ENCODE measurements at places on chromosomes 7 and 10.
A peak's percentile ranks its signal among the peaks of the same experiment; 100 is the strongest.

- no peak overlapping the region for H3K4me3 ChIP-seq
- H3K4me1 ChIP-seq, result peaks cover 43% of the 10 kb centered on the region
- H3K27ac ChIP-seq, result no peak overlapping the region
These were observed 24.0 kb downstream of the KCNMA1 start for GRCh38 chr10:77613476-77614130.

GRCh38 chr7:112336936-112337576 lies 113.2 kb upstream of the IFRD1 start:
- no peaks in the 10 kb centered on the region for H3K27me3 ChIP-seq
- H3K36me3 ChIP-seq, result peaks cover 26% of the 10 kb centered on the region
- no peak overlapping the region for H3K4me3 ChIP-seq

GRCh38 chr10:50931948-50932431 lies 46.6 kb upstream of the A1CF start:
- H3K27me3 ChIP-seq, result peaks cover 7% of the 10 kb centered on the region
- H3K4me1 ChIP-seq, result no peaks in the 10 kb centered on the region
- no peak overlapping the region for H3K27ac ChIP-seq
- no peaks in the 10 kb centered on the region for H3K36me3 ChIP-seq
- no peak overlapping the region for H3K4me3 ChIP-seq

DNA sequence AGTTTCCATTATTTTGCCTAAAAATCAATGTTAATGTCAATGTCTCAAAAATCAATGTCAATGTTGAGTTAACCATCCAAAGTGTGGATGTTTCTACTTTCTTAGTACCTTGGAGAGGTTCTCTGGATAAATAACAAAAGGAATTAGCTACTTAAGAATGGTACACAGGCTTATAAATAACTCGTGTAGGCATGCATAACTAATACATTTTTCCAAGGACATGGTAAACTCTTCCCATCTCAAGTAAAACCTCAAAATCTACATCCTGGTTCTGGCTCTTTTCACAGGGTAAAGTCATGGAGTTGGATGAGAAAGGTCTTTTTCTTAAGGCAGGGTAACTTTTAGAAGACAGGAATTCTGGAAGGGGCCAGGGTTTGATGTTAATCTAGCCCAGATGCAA lies 59.9 kb downstream of the CAV1 start:
- H3K27ac ChIP-seq, result no peak overlapping the region
- no peak for DNase-seq
- H3K27me3 ChIP-seq, result peaks cover 9% of the 10 kb centered on the region
- peaks cover 11% of the 10 kb centered on the region for H3K4me1 ChIP-seq
- H3K36me3 ChIP-seq, result no peaks in the 10 kb centered on the region

DNA sequence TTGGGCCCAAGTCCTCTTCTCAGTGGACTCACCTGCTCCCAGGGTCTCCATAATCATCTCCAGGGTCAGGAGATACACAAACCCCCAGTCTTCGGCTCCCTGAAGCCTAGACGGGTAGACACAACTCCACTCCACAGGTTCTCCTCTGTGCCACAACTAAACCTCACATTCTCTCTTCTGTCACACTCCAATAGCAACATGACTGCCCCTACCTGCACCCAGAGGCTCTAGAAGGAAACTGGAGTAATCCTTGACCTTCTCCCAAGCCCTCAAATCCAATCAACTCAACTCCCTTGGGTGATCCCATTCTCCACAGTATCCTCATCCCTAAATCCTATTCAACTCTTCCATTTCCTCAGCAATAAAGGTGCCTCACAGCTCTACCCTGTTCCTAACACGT lies 16.2 kb downstream of the HNRNPF start:
- H3K27me3 ChIP-seq, result no peaks in the 10 kb centered on the region
- H3K36me3 ChIP-seq, result peaks cover 48% of the 10 kb centered on the region
- no peak for DNase-seq
- no peak overlapping the region for H3K4me3 ChIP-seq
- H3K27ac ChIP-seq, result peak overlapping the region; percentile 90

GRCh38 chr10:3484306-3485056 lies 300.5 kb downstream of the KLF6 start:
- H3K4me3 ChIP-seq, result peak overlapping the region; percentile 41
- peak overlapping the region; percentile 94 for H3K27ac ChIP-seq
- H3K4me1 ChIP-seq, result peaks cover 61% of the 10 kb centered on the region
- H3K36me3 ChIP-seq, result no peaks in the 10 kb centered on the region
- no peak for DNase-seq

DNA sequence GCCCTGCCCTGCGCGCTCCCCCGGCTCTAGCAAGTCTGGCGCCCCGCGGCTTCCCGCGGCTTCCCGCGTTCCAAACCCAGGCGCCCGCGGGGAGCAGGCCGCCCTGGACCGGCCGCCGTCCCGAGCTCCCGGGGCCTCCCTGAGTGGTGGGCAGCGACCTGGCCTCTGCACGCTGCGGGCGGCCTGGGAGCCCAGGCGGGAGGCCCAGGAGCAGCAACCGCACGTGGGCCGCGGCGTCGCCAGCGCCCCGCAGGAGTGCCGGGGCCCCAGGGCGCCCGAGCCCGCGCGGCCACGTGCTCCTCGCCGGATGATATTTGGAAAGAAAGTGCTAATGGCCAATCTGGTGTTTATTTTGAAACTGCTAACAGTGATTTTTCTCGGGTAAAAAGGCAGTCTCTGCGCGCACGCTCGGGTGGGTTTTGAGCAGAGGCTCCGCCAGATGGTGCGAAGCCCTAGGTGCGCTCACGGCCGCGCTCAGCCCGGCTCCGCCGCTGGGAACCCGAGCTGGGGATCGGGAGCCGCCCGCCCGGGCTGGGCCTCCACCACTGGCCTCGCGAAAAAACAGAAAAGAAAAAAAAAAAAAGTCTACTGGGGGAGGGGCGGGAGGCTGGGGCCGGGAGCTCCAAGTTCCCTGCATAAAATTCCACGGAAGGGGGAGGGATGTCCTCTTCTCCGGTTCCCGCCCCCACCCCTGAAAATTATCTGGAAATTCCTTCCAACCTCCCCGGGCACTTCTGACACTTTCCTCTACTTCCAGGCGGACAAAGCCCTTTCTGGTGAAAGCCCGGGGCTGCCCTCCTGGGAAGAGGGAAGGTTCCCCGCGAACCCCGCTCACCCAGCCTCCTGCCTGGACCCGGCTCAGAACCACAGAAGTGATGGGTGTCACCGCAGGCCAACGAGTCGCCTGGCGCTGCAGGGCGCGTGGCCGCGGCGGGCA lies 4.3 kb downstream of the EBF3 start:
- DNase-seq, result peak; percentile 39
- H3K27ac ChIP-seq, result no peak overlapping the region
- peaks cover 89% of the 10 kb centered on the region for H3K27me3 ChIP-seq
- H3K36me3 ChIP-seq, result no peaks in the 10 kb centered on the region

GRCh38 chr7:235576-236395 lies 43.4 kb downstream of the FAM20C start:
- H3K27me3 ChIP-seq, result no peaks in the 10 kb centered on the region
- no peaks in the 10 kb centered on the region for H3K36me3 ChIP-seq
- no peak overlapping the region for H3K4me3 ChIP-seq
- DNase-seq, result no peak
- no peak overlapping the region for H3K27ac ChIP-seq

DNA sequence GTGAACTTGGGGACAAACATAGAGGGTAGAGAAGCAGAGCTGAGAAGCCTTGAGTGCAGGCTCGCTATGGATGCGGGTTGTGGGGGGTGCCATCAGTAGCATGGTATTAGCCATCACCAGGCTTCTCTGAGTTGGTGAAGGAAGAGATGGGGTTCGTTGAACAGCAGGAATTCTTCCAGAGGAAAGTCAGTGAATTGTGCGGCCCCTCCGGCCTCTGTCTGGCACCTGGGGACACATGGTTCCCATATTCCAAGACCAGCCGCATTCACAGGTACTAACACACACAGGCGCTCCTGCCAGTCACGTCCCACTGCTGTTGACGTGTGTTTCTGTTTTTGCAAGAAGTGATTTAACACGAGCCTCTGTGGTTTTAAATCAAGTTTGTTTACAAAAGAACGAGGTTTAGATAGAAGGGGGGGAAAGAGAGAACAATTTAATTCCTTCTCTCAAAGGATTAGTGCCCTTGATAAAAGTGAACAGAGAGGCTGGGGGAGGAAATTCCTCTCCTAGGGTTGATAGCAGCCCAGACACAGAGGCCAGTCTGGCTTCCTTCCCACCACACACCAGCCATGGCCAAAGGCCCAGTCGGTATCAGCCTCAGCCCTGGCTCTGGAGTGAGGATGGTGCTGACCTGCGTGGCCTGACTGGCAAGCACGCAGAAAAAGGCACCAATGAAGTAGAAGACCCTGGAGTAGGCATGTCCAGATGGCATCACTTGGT lies 252.6 kb upstream of the IGFBP3 start:
- H3K4me1 ChIP-seq, result peaks cover 26% of the 10 kb centered on the region
- no peaks in the 10 kb centered on the region for H3K36me3 ChIP-seq
- H3K27me3 ChIP-seq, result peaks cover 16% of the 10 kb centered on the region
- DNase-seq, result peak; percentile 25

GRCh38 chr10:118968060-118968459 lies 61.5 kb upstream of the NANOS1 start:
- peaks cover 50% of the 10 kb centered on the region for H3K4me1 ChIP-seq
- no peak overlapping the region for H3K4me3 ChIP-seq
- no peak overlapping the region for H3K27ac ChIP-seq
- DNase-seq, result no peak

GRCh38 chr7:1274121-1274875 lies 41.6 kb downstream of the UNCX start:
- H3K27ac ChIP-seq, result no peak overlapping the region
- H3K36me3 ChIP-seq, result peaks cover 11% of the 10 kb centered on the region
- H3K27me3 ChIP-seq, result peaks cover 12% of the 10 kb centered on the region
- H3K4me3 ChIP-seq, result no peak overlapping the region
- DNase-seq, result no peak

DNA sequence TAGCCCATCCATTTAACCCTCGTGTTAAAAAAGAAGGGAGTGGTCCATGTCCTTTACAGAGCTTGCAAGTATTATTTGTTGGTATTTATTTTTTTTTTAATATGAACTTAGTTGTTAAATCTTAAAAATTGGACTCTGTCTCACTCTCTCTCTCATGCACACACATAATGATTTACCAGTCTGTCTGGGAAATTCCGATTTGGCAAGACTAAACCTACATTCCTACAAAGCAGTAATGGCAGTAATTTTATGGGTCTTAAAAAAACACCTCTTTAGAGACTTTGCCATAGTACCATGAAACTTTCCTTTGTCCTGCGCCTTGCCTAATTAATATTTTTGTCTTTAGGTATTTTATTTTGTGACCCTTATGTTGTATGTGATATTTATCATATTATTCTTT lies 239.5 kb upstream of the PPP1R3A start:
- H3K4me1 ChIP-seq, result peaks cover 10% of the 10 kb centered on the region
- DNase-seq, result no peak
- no peaks in the 10 kb centered on the region for H3K36me3 ChIP-seq
- H3K27ac ChIP-seq, result no peak overlapping the region
- H3K27me3 ChIP-seq, result no peaks in the 10 kb centered on the region
- H3K4me3 ChIP-seq, result no peak overlapping the region

DNA sequence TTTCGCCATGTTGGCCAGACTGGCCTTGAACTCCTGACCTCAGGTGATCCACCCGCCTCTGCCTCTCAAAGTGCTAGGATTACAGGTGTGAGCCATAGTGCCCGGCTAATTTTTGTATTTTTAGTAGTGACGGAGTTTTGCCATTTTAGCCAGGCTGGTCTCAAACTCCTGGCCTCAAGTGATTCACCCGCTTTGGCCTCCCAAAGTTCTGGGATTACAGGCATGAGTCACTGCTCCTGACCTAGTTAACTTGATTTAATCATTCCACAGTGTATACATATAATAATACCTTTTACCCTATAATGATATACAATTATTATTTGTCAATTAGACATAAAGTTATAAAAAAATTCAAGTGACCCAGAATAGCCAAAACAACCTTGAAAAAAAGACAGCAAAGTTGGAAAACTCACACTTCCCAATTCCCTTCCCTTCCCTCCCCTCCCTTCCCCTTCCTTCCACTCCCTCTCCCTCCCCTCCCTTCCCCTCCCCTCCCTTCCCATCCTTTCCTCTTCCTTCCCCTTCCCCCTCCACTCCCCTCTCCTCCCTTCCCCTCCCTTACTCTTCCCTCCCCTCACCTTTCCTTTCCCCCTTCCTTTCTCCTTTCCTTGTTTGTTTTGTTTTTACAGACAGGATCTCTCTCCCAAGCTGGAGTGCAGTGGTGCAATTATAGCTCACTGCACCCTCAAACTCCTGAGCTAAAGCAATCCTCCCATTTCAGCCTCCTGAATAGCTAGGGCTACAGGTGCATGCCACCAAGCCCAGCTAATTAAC lies 14.8 kb upstream of the ZMIZ2 start:
- no peaks in the 10 kb centered on the region for H3K36me3 ChIP-seq
- H3K4me3 ChIP-seq, result no peak overlapping the region
- DNase-seq, result no peak
- H3K27me3 ChIP-seq, result peaks cover 8% of the 10 kb centered on the region

DNA sequence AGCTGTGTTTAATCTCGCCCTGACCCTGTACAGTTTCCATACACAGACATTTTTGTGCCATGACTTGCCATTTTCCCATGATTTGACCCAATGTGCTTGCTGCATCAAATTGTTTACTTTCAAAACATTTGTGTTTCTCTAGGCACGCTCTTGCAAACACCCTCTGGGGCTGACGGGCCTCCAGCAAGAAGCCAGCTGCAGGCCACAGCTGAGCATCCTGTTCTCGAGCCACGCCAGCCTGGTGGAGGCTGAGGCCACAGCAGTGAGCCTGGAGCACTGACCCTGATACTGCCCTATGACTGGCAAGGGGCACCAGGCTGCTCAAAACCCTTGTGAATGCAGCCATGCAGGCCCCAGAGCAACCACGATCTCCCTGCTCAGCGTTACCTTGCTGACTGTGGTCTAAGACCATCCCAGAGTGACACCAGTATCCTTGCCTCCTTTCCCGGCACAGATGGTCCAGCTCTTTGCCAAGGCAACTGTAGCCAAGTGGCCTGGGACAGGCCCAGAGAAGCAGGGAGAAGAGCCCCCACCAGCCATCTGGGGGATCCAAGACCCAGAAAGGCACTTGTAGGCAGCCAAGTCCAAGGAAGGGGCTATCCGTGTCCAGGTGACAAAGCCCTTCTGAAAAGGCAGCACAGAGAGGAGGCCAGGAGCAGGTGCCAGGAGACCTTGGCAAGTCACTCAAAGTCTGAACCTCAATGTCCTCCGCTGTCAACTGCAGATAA lies 78.5 kb downstream of the OAT start:
- H3K36me3 ChIP-seq, result peaks cover 11% of the 10 kb centered on the region
- H3K4me3 ChIP-seq, result no peak overlapping the region
- H3K27ac ChIP-seq, result no peak overlapping the region

GRCh38 chr10:75395066-75395931 lies 6.3 kb downstream of the ZNF503 start:
- peaks cover 36% of the 10 kb centered on the region for H3K4me1 ChIP-seq
- DNase-seq, result peak; percentile 88
- peak overlapping the region; percentile 88 for H3K27ac ChIP-seq
- peaks cover 63% of the 10 kb centered on the region for H3K36me3 ChIP-seq

DNA sequence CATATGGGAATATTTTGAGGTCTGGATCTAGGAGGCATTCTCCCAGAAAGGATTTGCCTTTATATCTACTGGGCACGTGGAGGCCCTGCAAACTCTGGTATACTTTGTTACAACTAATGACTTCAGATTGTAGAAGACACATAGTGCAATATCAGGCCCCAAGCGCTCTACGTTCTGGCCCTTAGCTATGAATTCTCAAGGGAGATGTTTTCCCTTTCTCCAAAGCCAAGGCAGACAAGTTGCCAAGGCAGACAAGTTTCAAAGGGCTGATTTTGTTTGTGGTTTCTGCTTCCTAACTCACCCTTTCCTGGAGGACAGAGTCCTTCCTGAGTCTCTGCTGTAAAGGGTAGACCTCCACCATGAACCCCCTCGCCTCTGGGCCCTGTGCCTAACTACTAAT lies 99.4 kb upstream of the CTTNBP2 start:
- no peak overlapping the region for H3K4me3 ChIP-seq
- peak overlapping the region; percentile 67 for H3K27ac ChIP-seq
- DNase-seq, result no peak
